ENCODE measurements at places on chromosomes 7 and 10.

- no peak for DNase-seq
These were observed 1.5 kb upstream of the MYL10 start for GRCh38 chr7:101630591-101630990.

DNA sequence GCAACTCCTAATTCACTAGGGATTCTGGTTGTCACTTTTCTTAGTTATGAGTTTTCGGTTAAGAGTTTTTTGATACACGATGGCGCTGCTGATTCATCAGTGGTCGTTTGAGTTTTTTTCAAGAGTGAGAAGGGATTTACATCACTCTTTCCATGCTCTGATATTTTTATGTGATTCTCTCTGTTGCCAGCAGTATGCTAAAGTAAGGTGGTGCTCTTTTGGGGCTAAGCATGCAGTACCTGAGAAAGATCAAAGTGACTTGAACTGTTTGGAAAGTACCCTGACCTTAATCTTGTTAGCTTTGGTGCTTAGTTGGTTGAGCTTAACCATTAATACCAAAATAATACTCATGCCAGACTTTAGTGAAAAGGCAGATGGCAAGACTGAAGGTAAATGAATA lies 28.1 kb downstream of the STAMBPL1 start:
- DNase-seq, result no peak

DNA sequence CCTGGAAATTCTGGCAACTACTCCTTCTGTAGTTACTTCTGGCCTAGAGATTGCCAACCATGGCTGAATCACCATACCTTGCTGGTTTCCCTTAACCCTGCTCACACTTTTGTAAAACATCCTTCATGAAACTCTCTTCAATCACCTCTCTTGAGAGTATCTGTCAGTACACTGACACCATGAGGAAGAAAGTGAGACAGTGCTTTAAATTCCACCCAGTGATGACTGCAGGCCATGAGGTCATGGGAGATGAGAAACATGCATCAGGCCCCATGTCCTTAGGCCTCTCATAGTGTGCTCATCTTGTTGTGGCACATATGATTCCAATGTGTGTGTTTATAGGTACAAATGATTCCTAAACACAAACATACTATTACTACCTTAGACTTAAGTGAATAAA lies 24.6 kb upstream of the NAMPT start:
- DNase-seq, result no peak

DNA sequence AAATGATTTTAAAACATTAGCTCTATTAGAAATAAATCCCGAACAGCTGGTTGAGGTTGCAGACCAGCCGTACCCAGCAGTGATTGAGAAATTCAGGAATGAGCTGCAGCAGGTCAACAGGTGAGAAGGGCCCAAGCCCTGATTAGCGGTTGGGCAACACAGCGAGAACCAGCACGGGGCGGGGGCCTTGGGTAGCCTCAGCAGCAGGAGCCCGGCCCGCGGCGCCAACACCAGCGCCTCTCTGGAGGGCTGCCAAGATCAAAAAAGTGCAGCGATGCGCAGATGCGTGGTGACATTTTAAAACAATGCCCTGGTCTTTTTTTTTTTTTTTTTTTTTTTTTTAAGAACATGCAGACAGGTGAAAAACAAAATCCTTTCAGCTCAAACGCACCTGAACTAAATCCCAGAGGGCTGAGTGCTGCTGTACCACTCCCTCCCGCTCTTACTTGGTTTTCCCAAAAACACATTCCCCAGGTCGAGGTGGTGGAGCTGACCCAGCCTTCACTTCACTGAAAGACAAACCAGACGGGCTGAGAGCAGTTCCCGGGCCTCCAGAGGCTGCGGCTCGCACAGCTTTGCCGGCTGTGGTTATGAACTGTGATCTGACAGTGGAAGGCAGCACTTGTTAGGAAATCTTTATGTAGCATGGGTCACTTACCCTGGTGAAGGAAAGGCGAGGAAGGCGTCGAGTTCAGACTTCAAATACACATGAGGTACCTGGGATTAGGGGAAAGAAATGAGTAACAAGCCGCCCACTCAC lies 579.4 kb downstream of the SDK1 start:
- DNase-seq, result no peak

DNA sequence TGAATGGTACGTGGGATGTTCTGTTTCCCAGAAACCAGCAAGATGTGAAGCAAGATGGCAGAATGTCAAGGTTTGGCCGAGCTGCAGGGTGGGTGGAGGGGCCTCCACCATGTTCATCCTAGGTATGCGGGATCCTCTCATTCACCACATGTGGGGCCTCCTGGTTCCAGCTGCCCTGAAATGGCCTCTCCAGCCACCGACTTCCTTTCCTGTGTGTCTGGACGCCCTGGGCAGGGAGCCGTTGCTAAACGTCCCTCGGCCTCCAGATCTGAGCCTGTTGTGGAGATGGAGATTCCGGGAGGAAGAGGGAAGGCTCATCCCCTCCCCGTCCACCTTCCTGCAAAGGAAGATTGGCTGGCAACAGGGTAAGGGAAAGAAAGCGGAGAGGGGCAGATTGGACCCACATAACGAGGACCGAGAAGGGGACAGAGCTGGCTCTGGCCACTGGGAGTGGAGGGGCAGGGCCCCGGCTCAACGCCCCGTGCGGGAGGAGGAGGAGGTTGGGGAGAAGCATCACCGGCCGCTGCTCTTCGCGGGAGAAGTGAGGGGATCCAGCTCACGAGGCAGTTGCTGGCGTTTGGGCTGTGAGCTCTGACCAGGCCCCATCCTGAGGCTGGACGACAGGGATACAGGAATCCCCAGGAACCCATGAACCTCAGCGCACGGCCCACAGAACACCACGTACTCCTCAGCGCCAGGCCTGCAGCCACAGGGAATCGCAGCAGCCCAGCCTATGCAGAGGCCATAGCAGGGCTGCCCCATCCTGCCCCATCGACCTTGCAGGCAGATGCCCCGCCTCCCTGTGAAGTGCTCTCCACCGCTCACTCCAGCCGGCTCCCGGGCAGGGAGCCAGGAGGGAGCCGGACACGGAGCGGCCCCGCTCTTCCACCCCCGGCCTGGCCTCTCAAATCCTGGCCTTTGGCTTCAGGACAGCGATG lies 98.3 kb downstream of the FOXL3 start:
- no peak for DNase-seq

GRCh38 chr7:44461387-44461786 lies 29.1 kb downstream of the NUDCD3 start:
- peak; percentile 57 for DNase-seq

DNA sequence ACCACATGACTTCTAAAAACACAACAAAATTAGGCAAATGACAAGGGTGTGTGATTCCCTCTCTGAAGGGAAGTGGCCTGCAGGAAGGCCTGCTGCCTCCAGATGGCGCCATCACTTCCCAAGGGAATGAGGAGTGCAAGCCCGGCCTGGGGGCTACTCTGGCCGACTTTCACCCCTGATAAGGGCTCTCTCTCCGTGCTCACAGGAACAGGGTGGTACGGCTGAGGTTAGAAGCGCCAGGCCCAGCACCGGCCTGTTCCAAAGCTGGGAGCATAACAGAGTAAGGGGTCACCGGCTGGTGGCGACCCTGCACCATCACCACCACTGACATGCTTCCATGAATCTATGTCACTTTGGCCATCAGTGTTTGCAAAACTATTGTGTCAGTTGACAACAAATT lies 13.1 kb downstream of the RBP3 start:
- peak; percentile 62 for DNase-seq

DNA sequence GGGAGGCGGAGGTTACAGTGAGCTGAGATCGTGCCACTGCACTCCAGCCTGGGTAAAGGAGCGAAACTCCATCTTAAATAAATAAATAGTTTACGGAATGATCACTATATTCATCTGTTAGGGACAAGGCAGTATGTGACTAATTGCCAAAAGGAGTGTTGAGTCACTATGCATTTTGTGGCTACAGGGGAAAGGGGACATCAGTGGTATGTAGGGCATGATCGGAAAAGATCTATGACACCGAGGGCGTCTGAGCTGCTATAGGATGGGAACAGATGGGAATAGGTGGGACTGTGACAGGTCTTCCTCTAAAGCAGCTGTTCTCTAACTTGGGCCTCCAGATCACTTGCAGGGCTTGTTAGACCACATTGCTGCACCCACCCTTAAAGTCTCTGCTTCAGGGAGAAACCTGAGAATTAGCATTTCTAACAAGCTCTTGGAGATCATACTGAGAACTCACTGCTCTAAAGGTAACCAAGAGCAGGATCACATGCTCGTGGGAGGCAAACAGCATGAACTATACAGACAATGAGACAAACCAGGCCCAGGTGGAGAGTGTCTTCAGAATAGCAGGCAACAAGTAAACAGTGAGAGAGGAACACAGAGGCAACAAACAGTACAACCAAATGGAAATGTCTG lies 65.1 kb upstream of the ITGA8 start:
- no peak for DNase-seq

DNA sequence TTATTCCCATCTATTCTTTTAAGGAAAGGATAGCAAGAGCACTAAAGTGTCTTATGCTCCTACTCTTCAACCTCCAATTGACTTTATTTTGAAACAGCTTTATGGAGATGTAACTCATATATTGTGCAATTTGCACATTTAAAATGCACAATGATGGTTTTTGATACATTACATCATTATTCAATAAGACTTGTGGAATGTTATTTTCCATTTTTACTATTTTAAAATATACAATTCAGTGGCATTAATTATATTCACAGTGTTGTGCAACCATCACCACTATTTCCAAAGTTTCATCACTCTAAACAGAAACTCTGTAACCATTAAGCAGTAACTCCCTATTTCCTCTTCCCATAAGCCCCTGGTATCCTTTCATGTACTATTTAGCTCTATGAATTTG lies 489.8 kb downstream of the NEBL start:
- DNase-seq, result no peak

DNA sequence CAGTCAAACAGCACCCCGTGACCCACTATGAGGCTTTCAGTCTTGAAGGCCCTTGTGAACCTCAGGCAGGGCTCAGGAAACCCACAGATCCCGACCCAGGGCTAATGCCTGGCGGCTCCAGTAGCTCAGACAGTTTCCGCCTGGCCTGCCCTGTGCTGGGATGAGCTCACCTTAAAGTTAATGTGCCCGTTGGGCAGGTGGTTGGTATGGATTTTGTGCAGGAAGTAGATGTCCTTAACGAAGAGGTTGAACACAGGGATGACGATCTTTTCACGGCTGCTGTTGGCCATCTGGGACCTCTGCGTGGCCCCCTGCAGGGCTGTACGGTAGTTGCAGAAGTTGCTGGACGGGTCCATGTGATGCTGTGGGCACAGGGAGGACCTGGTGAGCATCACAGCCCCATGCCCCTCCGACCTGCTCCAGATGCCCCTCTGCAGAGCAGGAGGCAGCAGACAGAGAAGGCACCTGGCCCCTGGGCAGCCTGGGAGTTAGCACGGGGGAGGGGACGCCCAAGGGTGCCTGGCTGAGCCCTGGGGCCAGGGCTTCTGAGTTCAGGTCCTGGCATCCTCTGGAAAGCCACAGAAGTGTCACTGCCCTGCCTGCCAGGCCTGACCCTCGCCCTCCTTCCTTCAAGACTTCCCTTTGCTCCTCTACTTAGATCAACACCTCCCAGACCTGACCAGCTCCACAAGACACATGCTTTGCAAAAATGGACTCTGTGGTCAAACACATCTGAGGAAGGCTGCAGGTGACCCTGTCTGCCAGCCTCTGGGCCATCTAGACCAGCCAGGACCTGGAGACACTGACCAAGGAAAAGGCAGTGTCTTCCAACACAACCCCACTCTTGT lies 59.8 kb downstream of the CSGALNACT2 start:
- peak; percentile 8 for DNase-seq

DNA sequence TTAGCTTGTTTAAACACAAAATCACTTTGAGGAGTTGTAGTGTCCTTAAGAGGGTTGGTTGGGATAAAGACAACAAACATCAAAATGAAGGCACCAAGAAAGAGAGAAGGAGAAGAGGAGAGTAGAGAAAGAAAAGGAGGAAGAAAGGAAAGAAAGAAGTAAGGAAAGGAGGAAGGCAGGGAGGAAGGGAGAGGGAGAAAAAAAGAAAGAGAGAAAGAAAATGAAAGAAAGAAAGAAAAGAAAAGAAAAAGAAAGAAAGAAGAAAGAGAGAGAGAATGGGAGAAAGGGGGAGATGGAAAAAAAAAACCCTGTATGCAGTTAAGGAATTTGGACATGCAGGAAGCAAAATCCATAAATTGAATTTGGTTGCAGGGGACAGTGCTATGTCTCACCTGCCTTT lies 635.4 kb upstream of the FZD8 start:
- DNase-seq, result no peak

DNA sequence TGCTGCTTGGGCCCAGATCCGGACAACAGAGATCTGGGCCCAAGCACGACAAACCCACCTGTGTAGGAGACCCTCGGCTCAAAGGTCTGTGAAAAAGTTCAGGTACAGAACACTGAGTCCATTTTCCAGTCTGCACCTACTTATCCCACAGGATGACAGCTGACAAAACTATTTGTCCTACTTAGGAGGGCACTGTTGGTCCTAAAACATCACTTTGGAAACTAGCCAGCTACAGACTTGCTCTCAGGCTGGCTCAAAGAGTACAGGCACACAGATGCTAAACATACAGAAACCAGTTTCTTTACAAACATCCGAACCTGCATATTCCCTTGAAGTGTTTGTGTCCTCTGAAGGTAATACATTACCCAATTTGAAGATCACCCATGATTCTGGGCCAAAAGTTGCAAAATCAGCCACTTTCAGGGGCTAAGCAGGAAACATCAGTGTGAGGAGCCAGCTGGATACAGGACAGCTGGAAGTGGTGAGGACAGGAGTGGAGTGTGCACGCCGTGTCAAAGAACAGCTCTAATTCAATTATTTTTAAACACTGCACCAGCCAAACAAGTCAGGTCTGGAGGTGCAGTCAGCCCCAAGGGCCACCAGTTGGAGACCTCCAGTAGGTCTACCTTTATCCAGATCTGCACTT lies 88.5 kb downstream of the NOC3L start:
- no peak for DNase-seq

GRCh38 chr7:35695473-35695850 lies 527 bp upstream of the HERPUD2 start:
- DNase-seq, result peak; percentile 60

GRCh38 chr7:81903115-81903514 lies 133.3 kb upstream of the HGF start:
- DNase-seq, result no peak

DNA sequence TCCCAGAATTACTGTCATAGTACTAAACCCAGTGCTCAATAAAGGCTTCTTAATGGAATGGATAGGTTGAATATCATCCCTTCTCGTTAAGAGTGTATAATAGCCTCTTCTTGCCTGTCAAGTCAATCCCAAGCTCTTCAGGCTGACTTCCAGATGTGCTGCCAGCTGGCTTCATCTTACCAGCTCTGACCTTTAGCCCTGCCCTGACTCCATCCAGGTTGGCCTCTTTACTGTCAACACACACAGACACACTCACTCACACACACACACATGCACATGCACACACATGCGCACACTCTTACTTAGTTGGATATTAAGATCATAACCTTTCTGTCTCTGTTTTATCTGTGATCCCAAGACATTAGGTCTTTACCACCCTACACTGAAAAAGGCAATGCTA lies 49.1 kb downstream of the ASB4 start:
- DNase-seq, result no peak

Data from stimulated activated effector memory CD8-positive, alpha-beta T cell treated with anti-CD3 and anti-CD28 coated beads, Interleukin-12 subunit alpha, Interleukin-12 subunit beta, amount 100 ng/mL, for 72 hours (primary cell).